ENCODE measurements at places on chromosomes 12 and 14. TPM values are rescaled to one million over a fixed set of nuclear protein-coding genes. Genes with fewer than 3 reads are reported as not detected.

The KRT85 gene
- not detected for total RNA-seq

The COQ5 gene
- 33.5 TPM for total RNA-seq

The NUAK1 gene
- 14.7 TPM for total RNA-seq

The TOMM20L gene
- not detected for total RNA-seq

The ZNF385A gene
- total RNA-seq = 7.9 TPM

The GRIP1 gene
- 4.4 TPM for total RNA-seq

The MORN3 gene
- total RNA-seq = not detected

The ACOT6 gene
- not detected for total RNA-seq

The EPYC gene
- not detected for total RNA-seq

The KRT3 gene
- not detected for total RNA-seq

The NRIP2 gene
- total RNA-seq = not detected

The TBX5 gene
- total RNA-seq = not detected

The ABHD12B gene
- 7.9 TPM for total RNA-seq

The FBLN5 gene
- total RNA-seq = 120 TPM

The CLEC7A gene
- total RNA-seq = 2.9 TPM

The RTL1 gene
- total RNA-seq = not detected

The ZDHHC22 gene
- total RNA-seq = not detected

The PLXNC1 gene
- total RNA-seq = 4.8 TPM

The FBXW8 gene
- total RNA-seq = 12.7 TPM

The DBX2 gene
- not detected for total RNA-seq

The EGLN3 gene
- total RNA-seq = 10.7 TPM

The ANKRD9 gene
- total RNA-seq = 391 TPM

The IRAK3 gene
- total RNA-seq = 5.6 TPM

The KRT73 gene
- not detected for total RNA-seq

The INHBC gene
- not detected for total RNA-seq

The CNPY2 gene
- total RNA-seq = 34.0 TPM

The LYSET gene
- 3.7 TPM for total RNA-seq

The EEA1 gene
- total RNA-seq = 19.5 TPM

The KRT6B gene
- total RNA-seq = not detected

The PAH gene
- not detected for total RNA-seq

The SYCP3 gene
- total RNA-seq = not detected

The KCNH3 gene
- total RNA-seq = 0.32 TPM

The SNAPC1 gene
- total RNA-seq = 3.8 TPM

The CAPZA3 gene
- not detected for total RNA-seq

The NPC2 gene
- total RNA-seq = 173 TPM

The INSM2 gene
- total RNA-seq = not detected

The SEL1L gene
- 35.5 TPM for total RNA-seq

The HSPB8 gene
- 42.7 TPM for total RNA-seq

The AMN gene
- 316 TPM for total RNA-seq

The OR6C2 gene
- not detected for total RNA-seq

The RPL10L gene
- 15.1 TPM for total RNA-seq

The KRT6A gene
- not detected for total RNA-seq

The NOP9 gene
- total RNA-seq = 19.5 TPM

The GPR137C gene
- 0.40 TPM for total RNA-seq

The PRDM4 gene
- total RNA-seq = 41.6 TPM

The TC2N gene
- 41.9 TPM for total RNA-seq

The NAA30 gene
- 4.4 TPM for total RNA-seq

The GARIN6 gene
- not detected for total RNA-seq

The GYS2 gene
- total RNA-seq = 0.16 TPM

The SLC38A1 gene
- 139 TPM for total RNA-seq

The PAPLN gene
- total RNA-seq = 9.6 TPM

The RHOJ gene
- total RNA-seq = 2.9 TPM

The SDSL gene
- 7.4 TPM for total RNA-seq

The DLGAP5 gene
- total RNA-seq = 0.82 TPM

The WNT1 gene
- not detected for total RNA-seq

The PTPN21 gene
- 28.3 TPM for total RNA-seq

The PTPRO gene
- total RNA-seq = 7.9 TPM

The DDIT3 gene
- 338 TPM for total RNA-seq

The ACRBP gene
- 2.9 TPM for total RNA-seq
